NT2/D1 (cell line): ENCODE measurements at places on chromosomes 12 and 14.

DNA sequence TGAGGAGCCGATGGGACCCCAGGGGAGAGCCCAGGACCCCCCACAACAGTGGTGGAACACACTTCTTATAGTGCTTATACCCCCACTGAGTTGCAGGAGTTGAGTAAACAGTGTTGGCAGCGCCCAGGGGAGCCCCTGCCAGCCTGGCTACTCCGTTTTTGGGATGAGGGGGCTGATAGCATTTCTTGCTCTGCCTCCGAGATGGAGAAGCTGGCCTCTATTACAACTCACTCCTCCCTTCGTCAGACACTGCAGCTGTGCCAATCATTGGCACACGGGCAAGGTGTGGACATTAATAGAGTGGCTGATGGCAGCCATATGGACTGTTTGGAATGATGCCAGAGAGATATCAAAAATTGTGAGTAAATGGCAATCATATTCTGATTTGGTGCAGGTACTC, 94.9 kb upstream of the TMPO start:
- DNase-seq: no peak

- DNase-seq: no peak
These were observed 101.9 kb upstream of the OVCH1 start for GRCh38 chr12:29599381-29599780.

GRCh38 chr12:116161588-116161987, 115.9 kb downstream of the MED13L start:
- DNase-seq: no peak

DNA sequence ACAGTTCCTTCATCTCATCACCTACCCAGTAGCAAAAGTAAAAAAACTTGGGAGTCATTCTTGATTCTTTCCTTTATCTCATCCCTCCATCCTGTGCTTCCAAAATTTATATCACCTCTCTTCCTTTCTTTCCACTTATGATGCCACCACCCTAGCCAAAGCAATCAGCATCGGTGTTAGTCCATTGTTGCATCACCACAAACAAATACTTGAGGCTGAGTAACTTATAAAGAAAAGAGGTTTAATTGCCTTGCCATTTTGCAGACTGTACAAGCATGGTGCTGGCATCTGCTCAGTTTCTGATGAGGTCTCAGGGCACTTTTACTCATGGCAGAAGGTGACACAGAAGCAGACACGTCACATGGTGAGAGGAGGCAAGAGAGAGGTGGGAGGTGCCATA, 19.8 kb upstream of the CATSPERB start:
- no peak for DNase-seq

DNA sequence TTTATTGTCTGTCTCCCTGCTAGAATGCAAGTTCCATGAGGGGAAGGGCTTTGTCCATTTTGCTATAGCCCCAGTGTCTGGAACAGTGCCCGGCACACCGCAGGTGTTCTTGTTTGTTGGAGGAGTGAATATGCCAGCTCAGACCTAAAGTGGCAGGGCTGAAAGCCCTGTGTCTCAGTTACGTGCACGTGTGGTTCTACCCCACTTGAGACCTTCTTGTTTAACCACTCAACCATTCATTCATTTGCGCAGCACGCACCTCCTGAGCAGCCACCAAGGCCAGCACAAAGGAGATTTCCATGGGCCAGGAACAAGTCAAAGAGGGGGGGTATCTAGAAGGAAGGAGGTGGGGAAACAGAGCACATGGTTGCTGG, 338.0 kb upstream of the FKBP4 start:
- DNase-seq: no peak

DNA sequence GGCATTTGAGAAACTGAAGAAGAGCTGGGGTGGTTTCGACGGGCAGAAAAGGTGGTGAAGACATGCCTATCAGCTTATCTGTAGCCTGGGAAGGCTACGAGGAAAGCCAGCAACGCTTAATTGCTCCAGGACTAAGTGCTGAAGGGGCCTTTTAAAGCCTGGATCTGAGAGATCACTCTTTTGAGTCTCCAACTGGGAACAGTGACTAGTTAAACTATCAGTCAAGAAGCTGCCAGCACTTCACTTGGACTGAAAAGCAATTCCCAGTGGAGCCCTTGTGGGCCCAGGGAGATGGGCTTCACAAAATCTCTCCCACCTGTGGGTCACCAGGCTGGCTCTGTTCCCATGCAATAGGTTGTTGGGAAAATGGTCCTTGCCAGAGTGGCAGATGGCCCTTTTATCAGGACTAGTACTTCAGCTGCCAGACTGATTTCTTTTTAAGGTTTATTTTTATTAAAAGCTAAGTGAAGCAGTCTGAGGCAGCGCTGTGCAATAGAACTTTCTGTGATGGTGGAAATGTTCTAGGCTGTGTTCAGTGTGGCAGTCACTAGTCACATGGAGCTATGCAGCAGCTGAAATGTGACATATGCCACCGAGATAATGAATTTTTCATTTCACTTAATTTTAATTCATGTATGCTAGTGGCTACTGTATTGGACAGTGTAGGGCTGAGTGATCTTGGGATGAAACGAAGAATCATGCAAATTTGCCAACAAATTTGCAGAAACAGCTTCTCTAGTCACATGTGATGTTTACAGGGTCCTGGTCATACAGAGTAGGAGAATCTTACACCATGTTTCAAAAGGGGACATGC, 276.8 kb downstream of the PCNX1 start:
- no peak for DNase-seq

DNA sequence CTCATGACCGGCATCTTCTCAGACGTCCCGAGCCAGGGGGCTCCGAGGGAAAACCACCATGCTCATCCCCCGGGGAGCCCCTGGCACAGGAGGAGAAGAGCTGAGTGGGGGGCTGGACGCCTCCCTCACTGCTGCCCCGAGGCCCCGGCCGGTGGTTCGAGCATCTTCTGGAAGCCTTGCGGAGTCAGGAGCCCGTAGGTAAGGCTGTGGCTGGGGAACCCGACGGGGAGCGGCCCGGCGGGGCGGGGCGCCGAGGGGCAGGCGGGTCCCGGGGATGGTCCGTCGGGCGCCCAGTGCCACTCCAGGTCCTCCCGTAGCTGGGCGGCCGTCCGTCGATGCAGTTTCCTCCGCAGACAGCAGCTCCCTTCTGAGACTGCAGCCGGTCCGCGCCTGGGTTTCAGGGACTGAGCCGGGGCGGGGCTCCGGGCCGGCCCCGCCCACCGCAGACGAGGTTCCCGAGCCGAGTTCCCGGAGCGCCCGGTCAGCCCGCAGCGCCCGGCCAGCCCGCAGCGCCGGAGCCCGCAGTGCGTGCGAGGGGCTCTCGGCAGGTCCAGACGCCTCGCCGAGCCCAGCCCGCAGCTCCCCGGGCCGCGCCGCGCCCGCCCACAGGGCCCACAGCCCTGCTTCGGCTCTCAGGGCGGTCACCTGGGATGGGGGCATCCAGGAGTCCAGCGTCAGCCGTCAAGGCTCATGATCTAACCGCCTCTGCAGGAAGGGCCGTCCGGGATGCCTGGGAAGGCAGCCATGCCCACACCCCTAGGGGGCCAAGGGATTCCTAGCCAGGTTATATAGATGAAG, at the start of gene PGF:
Gene PGF (minus strand): TSS at position 369 of the 798 bp plus-strand sequence. CDS start 355 bp downstream, at position 14.
- no peak for DNase-seq

DNA sequence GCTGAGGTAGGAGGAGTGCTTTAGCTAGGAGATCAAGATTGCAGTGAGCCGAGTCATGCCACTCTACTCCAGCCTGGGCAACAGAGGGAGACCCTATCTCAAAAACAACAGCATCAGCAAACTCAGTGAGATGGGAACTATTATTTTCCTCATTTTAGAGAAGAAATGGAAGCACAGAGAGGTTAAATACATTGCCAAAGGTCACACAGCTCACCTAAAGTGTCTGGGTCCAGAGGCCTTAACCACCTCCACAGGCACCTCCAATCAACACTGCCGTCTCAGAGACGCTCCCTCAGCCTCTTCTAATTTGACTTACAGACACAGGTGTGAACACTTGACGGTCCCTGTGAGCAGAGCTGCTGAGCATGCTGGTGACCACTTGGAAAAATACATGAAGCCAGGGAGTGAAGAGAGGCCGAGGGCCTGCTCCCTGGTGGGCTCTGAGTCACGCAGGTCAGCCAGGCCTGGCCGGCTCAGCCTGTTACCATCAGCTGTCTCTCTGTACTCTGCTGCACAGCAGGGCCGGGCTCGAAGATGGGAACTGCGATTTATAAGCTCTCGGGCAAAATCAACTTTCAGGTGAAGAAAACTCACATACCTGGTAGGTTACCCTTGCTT, 77.5 kb upstream of the RASSF3 start:
- no peak for DNase-seq

DNA sequence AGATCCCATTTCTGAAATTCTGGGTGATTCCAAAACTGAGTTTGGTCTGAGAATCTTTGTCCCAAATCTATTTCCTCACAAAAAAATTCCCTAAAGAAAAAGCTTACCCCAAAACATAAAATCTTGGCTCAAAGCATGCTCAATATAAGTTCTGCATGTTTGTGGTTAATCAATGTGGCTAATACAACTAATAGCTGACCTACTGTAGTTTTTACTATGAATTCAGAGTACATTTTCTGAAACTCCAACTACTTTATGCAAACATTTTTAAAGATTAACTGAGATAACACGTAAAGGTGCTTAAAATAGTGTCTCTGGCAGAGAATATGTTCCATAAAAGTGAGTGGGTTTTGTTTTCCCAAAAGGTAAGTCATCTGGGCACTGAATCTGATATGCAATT, 133.1 kb downstream of the MED13L start:
- DNase-seq: no peak

DNA sequence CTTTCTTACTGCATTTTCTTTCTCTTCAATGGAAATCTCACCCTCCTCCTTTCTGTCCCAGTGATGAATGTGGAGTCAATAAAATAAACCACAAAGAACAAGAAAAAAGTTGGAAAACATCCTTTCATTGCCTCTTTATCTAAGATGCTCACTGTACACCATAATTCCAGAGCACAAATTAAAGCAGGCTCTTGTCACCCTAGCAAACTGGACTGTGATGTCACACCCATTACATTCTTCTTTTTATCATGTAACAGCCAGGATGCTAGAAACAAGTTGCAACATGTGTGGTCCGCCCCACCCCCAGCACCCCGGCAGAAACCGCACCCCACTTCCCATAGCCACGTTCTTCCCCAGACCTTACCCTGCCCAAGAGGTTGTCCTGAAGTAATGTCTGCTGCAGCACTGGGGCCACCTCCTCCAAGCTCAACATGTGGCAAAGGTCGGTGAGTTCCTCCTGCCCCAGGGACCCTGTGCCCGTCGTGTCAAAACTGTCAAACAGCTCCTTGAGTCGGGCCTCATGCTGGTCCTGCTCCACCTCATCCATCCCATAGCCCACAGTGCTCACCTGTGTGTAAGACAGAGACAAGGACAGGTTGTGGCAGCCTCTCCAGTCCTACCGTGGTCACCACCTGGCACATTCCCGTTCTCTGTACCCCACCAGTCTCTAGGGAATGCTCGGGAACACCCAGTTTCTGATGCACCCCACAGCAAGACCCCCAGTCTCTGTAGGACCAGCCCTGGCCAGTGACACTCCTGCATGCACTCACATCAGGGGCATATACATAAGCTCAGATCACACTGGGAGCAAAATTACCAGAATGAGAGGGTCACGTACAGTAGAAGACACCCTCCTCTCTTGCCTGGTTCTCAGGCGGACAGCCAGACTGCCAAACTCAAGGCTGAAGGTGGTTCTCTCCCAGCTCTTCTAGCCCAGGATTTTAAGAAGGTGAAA, 9.2 kb downstream of the NIN start:
- DNase-seq: no peak

DNA sequence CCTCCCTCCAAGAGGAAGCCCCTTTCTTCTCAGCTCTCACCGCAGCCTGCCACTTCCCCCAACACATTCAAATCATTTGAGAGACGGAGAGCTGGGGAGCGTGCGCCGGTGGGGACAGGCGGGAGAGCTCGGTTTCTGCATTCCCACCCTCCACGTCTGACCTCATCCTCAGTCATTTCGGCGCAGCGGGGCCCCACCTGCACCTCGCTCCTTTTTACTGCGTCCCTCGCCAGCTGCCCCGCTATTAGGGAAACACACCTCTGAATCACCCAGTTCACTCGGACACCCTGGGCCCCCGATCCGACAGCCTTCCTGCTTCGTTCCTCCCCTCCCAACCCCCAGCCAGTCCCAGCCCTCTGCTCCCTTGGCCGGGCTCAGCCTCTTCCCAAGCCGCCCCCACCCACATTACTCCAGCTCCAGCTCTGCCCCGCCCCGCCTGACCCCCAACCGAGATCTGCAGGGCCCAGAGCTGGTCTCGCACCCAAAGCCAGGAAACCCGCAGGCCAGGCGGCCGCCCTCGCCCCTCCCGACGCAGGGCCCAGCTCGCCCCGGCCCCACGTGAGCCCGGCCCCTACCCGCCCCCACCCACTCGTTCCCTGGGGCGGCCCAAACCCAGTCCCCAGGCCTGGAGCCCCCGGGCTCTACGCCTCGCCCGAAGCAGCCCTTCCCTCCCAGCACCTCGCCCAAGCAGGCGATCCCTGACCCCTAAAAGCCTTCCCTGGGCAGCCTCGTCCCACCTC, 783 bp downstream of the CORO1C start:
- peak; percentile 69 for DNase-seq

- no peak for DNase-seq
These were observed 44.6 kb upstream of the EVL start for GRCh38 chr14:100020629-100021028.

- DNase-seq: no peak
These were observed 120.1 kb downstream of the ASCL4 start for GRCh38 chr12:107894589-107894988.

DNA sequence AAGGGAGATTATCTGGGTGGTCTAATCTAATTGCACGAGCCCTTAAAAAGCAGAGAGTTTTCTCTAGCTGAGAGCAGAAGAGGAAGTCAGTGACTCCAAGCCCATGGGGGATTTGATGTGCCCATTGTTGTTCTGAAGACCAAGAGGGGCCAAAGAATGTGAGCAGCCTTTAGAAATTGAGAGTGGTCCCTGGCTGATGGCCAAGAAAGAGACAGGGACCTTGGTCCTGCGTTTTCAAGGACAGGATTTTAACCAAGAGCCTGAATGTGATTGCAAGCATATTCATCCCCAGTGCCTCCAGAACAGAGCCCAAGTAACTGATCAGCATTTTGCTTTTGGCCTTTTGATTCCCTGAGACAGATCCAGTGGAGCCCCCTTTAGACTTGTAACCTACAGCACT, 1353.9 kb downstream of the AACS start:
- DNase-seq: peak; percentile 84

- no peak for DNase-seq
These were observed 8.4 kb downstream of the PITPNM2 start for GRCh38 chr12:123142518-123142840.

GRCh38 chr12:82408844-82409243, 50.5 kb downstream of the METTL25 start:
- DNase-seq: no peak

DNA sequence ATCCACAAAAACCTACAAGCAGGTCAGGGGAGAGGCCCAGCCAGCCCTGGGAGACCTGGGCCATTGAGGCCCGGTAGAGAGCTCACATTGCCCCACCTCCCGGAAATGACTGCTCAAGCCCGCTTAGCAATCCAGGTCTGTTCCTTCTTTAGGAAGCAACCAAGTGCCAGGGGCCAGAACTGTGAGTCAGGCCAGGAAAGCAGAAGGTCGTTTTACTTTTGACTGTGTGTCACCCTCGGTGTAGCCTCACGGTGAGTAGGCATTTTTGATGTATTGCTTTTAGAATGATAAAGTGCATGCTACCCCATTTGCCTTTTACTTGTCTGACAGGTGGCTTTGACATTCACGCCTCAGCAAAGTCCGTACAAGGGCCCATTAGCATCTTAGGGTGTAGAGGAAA, 25.4 kb upstream of the PWP1 start:
- no peak for DNase-seq
